Heart right ventricle (tissue), 16 donors: ENCODE measurements at places on chromosomes 2 and 18. TPM values are rescaled to one million over a fixed set of nuclear protein-coding genes. Genes with fewer than 3 reads are reported as not detected.

DNA sequence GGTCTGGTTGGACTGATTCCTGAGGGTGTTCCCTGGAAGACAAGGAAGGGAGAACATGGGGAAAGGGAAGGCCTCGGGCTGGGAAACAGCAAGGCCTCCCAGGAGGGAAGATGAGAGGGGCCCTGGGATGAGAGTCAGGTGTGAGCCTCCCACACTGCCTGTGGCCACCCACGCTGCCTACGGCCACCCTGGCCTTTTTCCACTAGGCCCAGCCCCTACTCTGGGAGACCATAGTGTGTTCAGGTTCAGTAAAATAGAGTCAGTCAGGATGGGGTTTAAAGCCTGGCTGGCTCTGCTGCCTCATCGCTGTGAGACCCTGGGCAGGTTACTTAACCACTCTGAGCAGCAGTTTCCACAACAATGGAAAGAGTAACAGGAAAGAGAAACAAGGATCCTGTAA is 47.7 kb upstream of the MAL start:
- no peak for DNase-seq

DNA sequence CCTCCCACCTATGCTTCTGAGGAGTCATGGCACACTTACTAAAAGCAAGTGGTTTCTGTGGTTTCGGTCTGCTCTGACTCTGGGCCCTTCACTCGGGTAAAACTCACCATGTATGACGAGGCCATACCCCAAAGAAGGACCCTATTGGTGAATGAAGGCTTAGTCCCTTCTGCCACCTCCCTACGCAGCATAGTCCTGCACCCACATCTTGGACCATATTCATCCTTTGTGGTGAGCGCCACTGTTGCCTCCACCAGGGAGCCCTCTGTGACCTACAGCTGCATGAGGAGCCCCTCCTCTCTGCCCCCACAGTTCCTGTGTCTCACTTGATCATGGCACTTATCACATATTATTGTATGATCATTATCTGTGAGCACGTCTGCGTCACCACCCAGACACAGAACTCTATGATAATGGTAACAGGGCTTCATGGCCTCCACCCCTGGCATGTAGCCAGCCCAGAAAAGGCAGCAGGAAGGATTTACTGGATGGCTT is 113.3 kb downstream of the TFCP2L1 start:
- DNase-seq: no peak

The IL36G gene
- not detected for polyA plus RNA-seq

GRCh38 chr18:78430131-78430758 is 549.4 kb upstream of the SALL3 start:
- DNase-seq: no peak

The SLC4A3 gene
- polyA plus RNA-seq: 197 TPM

- DNase-seq: no peak
These were observed 113.1 kb downstream of the GATA6 start for GRCh38 chr18:22282311-22283115.

The XIRP2 gene
- polyA plus RNA-seq: 654 TPM

DNA sequence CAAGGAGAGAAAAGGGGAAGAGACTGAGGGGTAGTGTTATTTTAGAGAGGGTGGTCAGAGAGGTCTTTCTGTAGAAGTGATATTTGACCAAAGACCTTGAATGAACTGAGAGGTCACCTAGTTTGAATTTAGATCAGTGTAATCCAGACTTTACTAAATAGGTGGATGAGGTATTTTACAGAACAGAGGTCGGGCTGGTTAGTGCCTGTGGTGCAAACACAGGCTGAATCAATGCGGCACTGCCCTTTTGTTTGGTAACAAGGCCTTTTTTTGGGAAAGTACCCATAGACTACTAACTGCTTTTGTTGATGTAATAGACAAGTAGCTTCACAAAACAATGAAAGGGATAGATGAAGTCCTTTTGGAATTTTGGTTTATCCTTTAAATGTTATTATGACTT is 15.9 kb downstream of the RAPGEF4 start:
- DNase-seq: no peak

DNA sequence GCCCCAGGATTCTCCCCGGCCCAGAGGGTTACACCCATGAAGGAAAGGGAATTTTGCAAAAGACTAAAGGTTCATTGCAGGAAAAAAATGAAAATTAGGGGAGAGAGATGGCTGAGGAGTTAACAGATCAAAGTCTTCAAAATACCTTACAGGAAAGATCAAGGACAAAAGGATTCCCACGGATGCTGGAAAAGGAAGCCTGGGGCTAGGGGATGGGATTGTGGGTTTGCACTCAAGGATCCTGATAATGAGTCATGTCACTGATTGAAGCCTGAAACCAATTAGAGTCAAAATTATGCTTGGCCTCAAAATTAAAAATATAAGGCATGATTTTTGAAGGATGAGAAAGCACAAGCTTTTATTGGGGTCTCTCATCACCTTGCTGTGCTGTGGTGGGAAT is 32.6 kb upstream of the COPS8 start:
- DNase-seq: no peak

The VWA3B gene
- 0.07 TPM for polyA plus RNA-seq

DNA sequence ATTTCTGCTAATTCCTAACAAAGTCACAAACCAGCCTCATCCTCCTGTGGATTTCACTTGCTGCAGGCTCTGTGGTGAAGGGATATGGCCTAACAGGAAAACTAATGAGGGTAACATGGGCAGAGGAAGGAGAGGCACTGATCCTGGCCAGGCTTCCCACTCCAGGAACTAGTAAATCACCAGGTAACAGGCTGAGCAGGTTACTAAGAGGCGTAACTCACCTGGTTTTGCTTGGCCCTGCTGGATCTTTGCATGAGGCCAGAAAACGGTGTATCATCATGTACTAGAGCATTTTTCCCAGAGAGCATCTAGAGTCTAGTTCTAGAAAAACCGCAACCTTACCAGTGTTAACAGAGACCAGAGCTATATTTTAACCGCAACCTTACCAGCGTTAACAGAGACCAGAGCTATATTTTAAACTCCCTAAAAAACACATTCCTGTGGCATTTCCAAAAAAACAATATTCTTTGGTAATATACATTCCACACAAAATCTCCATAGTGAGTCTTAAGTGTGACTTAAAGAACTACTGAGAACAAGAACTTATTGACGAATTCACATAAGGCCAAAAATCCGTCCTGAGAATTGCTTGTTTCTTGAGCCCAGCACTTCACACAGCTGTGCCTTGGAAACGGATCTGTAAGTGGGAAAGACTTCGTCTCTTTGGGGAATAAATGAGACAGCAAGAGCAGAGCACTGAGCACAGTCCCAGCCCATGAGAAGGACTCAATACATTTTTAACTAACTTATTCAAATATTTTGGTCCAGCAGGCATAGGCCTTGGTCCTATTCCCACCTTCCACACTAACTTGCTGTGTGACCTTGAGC is 43.4 kb downstream of the DPP4 start:
- DNase-seq: no peak

GRCh38 chr2:84768840-84769239 is 112.0 kb downstream of the TRABD2A start:
- no peak for DNase-seq

DNA sequence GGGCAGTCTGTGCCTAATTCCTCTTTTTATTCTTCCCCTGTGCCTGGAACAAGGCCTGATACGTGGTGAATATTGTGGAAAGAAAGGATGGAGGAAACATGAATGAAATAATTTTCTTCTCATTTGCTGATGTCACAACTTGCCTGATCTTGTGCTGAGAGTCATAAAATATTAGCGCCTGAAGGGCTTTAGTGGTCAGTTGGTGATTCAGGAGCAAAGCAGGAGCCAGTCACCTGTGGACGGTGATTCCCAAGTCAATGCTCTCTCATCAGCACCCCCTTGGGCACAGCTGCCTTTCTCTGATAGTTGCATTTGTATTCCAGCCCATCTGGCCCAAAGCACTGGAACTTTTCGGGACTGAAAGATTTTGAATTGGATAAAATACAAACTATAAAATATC is 502.6 kb upstream of the RAB12 start:
- no peak for DNase-seq

DNA sequence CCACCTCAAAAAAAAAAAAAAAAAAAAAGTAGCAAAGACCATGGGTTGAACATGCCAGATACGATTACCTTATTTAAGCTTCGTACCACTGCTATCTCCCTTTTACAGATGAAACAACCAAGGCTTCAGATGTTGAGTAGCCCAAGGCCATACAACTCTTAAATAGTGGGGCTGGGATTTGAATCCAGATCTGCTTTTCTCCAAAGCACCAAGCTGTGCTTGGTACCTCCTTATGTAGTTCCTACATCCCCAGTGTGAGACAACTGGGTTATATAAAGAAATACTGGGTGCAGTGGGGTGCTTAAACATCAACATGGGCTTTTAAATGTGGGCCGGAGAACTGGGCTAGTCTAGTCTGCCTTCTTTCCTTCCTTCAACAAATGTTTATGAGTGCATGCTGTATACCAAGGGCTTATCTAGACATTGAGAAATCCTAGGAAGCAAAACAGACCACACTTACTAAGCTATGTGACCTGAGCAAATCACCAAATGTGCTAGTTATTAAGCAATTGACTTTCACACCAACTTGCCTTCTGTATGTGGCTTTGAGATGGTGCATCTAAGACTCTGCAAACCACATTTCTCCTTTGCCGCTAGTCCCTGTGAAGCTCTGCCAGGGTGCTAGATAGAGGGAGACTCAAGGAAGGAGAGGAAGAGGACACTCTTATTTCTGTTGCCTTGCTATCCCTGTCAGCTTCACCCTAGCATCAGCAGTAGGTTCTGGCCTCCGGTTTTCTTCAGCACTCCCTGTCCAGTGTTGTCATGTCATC is 206.8 kb upstream of the FBXO11 start:
- no peak for DNase-seq

The SULT1C2 gene
- 1.4 TPM for polyA plus RNA-seq

DNA sequence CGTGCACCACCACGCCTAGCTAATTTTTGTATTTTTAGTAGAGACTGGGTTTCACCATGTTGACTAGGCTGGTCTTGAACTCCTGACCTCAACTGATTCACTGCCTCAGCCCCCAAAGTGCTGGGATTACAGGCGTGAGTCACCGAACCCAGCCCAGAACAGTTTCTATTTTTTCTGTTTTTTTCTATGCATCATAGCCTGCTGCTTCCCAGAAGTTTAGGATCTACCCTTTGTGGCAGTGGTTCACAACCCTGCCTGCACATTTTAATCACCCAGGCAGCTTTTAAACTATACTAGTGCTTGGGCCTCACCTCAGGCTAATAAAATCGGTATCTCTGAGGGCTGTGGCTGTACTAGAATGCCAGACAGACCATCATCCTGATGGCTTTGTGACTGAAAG is 39.7 kb upstream of the SOCS6 start:
- no peak for DNase-seq

- DNase-seq: no peak
These were observed 675.6 kb upstream of the VRK2 start for GRCh38 chr2:57370882-57371585.

- no peak for DNase-seq
These were observed 40.6 kb upstream of the MRPL19 start for GRCh38 chr2:75605770-75606529.

The EPAS1 gene
- polyA plus RNA-seq: 119 TPM

The COL5A2 gene
- polyA plus RNA-seq: 15.4 TPM

DNA sequence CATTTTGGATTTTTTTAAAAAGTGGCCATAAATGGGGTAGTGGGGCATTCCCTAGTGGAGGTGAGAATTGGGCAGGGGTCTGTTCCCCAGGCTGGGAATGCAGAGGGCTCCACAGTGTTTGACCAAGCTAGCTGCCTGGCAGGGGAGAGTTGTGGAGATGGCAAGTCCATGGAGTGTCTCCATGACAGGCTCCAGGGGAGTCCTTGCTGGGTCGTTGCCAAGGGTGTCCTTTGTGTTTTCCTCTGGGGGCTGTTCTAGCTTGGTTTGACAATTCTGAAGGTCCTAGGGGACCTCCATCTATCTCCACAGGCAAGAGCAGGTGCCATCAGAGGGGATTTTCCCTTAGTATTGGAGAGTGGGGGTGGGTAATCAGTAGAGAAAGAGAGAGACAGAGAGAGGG is 265.3 kb downstream of the DYSF start:
- no peak for DNase-seq

- no peak for DNase-seq
These were observed 422.2 kb downstream of the SETBP1 start for GRCh38 chr18:45102863-45103262.

- DNase-seq: no peak
These were observed 7.7 kb downstream of the VRK2 start for GRCh38 chr2:58054264-58054663.

The SCRN3 gene
- polyA plus RNA-seq: 10.3 TPM

GRCh38 chr2:129689653-129690448 is 289.6 kb upstream of the RAB6C start:
- no peak for DNase-seq

DNA sequence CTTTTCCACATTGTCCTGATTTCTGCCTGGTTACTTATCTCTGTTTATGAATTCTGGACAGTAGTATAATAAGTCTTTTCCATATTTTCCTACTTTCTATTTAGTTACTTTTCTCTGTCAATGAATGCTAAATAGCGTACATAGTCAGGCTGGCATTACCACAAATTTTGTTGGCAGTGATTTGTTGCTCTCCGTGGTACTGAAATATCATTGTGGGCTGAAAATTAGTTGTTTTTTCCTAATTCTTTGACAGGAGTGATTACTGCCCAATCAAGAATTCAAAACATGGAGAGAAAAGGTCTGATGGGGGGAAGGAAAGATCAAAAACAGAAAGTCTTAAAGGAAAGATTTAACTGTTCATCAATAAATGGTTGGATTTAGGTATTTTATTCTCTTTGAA is 7.7 kb upstream of the GALNT13 start:
- no peak for DNase-seq

The FOXI3 gene
- polyA plus RNA-seq: not detected

GRCh38 chr18:58896268-58896667 is 31.6 kb downstream of the ZNF532 start:
- DNase-seq: no peak

- DNase-seq: no peak
These were observed 513.3 kb downstream of the LRRTM4 start for GRCh38 chr2:77008853-77009252.

The CRYGD gene
- polyA plus RNA-seq: not detected

DNA sequence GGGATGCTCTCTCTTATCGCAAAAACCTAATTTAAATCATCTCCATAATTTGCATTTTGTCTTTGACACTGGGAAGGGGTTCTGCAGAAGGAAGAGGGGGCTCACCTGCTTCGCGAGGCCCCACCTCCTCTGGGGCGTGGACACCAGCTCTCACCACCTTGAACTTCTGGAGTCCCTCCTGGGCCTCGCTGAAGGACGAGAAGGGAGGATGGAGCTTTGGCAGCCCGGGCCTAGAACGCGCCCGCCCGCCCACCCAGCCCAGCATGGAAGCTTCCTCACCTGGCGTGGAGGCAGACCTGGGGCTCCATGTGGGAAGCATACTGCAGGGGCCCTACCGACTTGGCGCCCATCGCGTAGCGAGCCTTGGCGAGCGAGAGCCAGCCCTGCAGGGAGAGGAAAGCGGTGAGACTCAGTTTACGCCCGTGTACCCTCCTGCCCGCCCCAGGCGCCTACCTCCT is 1.1 kb upstream of the IMP4 start:
- DNase-seq: no peak
